ENCODE measurements at places on chromosomes 6 and 20. TPM values are rescaled to one million over a fixed set of nuclear protein-coding genes. Genes with fewer than 3 reads are reported as not detected.

The UQCC2 gene
- total RNA-seq: 13.8 TPM

The EDN1 gene
- 8.6 TPM for total RNA-seq

The SEL1L2 gene
- total RNA-seq: not detected

The MYT1 gene
- total RNA-seq: not detected

The UBD gene
- not detected for total RNA-seq

The CDH26 gene
- not detected for total RNA-seq

The ULBP1 gene
- total RNA-seq: 0.56 TPM

The TFAP2C gene
- total RNA-seq: under 0.01 TPM

The EDN3 gene
- not detected for total RNA-seq

The MMP24 gene
- total RNA-seq: 0.36 TPM
